Esophagus squamous epithelium (tissue), 5 donors: ENCODE measurements at places on chromosomes 2 and 18.

DNA sequence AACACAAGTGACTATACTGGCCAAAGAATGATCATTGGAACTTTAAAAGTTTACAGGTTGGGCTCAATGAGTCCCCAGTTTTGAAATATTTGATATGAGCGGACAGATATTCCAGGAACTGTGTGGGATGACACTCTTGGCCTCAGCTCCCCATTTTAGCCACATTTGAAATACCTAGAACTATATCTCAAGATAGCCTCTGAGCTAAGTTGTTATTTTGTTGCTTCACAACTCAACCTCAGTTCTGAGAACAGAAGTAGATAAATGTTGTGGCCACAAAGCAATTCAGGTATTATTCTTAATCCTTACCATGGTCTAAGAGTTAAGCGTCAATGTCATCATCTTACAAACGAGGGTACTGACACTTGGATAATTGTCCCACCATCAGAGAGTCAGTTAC is 172.2 kb upstream of the SETBP1 start:
- no peaks in the 10 kb centered on the region for H3K36me3 ChIP-seq
- H3K27me3 ChIP-seq: no peaks in the 10 kb centered on the region
- no peak for DNase-seq
- no peaks in the 10 kb centered on the region for H3K4me1 ChIP-seq
- H3K4me3 ChIP-seq: no peak overlapping the region

- H3K27ac ChIP-seq: no peak overlapping the region
- no peaks in the 10 kb centered on the region for H3K36me3 ChIP-seq
- peaks cover 8% of the 10 kb centered on the region for H3K4me1 ChIP-seq
- H3K27me3 ChIP-seq: no peaks in the 10 kb centered on the region
- no peak for DNase-seq
These were observed 3.5 kb upstream of the ZSWIM2 start for GRCh38 chr2:186852508-186852907.

DNA sequence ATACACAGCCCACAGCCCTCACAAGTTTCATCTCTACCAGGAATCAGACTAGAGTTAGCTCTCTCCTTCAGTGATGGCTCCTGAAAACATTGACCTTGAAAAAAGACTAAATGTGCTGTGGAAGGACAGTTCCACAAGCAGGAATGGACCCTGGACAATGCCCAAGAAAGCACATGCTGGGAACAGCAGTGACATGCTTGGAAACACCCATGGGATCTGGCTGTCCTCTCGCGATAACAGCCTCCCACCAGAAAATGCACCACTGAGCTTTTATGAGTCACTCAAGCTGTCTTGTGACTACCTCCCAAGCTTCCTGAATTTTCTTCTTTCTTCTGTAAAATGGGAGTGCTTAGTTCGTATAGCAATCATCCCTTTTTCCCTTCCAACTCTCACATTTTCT is 269.2 kb downstream of the LRATD1 start:
- no peak overlapping the region for H3K4me3 ChIP-seq
- no peaks in the 10 kb centered on the region for H3K4me1 ChIP-seq
- H3K36me3 ChIP-seq: no peaks in the 10 kb centered on the region
- no peak for DNase-seq
- H3K27ac ChIP-seq: no peak overlapping the region

DNA sequence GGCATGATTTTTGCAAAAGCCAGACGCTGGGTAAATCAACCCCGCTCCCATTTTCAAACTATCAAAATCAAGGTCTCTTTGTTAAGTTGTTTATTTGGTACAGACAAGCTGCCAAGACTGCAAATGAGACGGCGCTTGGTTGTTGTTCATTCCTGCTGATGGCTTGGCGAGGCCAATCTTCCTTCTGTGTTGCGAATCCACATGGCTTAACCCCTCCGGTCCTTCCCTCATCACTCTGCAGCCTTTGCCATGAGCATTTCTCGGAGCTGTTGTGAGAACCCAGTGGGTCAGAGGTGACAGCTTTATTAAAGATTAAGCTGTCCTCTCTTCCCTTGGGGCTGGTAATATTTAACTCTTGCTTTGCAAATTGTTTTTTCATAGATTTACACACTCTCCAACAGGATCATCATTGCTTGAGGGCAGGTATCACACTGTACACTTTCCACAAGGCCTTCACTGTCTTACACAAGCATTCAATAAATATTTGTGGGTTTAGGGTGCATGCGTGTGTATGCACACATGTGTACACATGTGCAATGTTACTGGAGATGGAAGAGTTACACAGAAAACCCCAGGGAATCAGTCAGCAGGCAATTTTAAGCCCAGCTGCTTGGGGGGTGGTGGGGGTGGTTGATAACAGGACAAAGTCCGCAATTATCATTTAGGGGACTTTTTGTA is 27.8 kb upstream of the KCNF1 start:
- H3K27ac ChIP-seq: no peak overlapping the region
- H3K4me1 ChIP-seq: peaks cover 3% of the 10 kb centered on the region
- DNase-seq: no peak
- H3K27me3 ChIP-seq: no peaks in the 10 kb centered on the region
- no peak overlapping the region for H3K4me3 ChIP-seq
- no peaks in the 10 kb centered on the region for H3K36me3 ChIP-seq

- no peak for DNase-seq
- no peaks in the 10 kb centered on the region for H3K36me3 ChIP-seq
- no peaks in the 10 kb centered on the region for H3K4me1 ChIP-seq
- no peak overlapping the region for H3K27ac ChIP-seq
- no peaks in the 10 kb centered on the region for H3K27me3 ChIP-seq
- no peak overlapping the region for H3K4me3 ChIP-seq
These were observed 211.4 kb downstream of the CMPK2 start for GRCh38 chr2:6654279-6654678.

DNA sequence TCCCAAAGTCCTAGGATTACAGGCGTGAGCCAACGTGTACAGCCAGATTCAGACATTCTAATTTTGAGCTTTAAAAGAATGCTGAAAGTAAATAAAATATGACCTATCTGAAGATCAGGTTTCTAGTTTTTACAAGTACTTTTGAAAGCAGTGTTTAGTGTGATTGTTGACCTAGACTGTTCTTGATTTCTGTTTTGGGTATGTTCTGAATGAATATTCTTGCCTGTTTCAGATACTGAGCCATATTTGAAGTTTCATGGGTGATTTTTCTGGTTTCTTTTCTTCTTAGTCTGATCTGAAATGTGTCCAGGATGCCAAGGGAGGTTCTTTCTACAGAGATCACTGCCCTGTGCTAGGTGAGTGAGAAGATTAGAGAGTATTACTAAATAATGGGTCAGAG is 37.2 kb downstream of the MIB1 start:
- H3K4me3 ChIP-seq: no peak overlapping the region
- H3K27ac ChIP-seq: no peak overlapping the region

- no peak overlapping the region for H3K4me3 ChIP-seq
- DNase-seq: no peak
- no peak overlapping the region for H3K27ac ChIP-seq
- H3K4me1 ChIP-seq: no peaks in the 10 kb centered on the region
- H3K27me3 ChIP-seq: no peaks in the 10 kb centered on the region
These were observed 111.8 kb upstream of the ASB18 start for GRCh38 chr2:236375973-236376476.

DNA sequence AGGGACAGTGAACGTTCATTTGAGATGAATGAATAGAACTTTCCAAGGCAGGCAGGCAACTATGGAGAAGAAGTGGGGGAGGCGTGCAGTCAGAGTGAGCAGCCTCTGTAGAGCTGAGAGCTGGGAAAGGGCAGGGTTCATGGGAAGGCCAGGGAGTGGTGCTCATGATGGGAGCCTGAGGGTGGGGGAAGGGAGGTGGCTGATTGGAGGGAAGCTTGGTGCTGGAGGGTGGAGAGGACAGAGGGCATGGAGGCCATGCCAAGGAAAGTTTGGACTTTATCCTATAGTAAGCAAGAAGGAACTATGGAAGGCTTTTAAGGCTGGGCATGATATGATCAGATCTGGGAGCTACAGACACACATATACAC is 47.6 kb upstream of the LGALSL start:
- H3K4me3 ChIP-seq: no peak overlapping the region
- no peak overlapping the region for H3K27ac ChIP-seq
- H3K27me3 ChIP-seq: no peaks in the 10 kb centered on the region
- DNase-seq: no peak
- no peaks in the 10 kb centered on the region for H3K36me3 ChIP-seq
